Chondrocyte (in vitro differentiated cells): ENCODE measurements at places on chromosomes 16 and 17. TPM values are rescaled to one million over a fixed set of nuclear protein-coding genes. Genes with fewer than 3 reads are reported as not detected.

The CACNG3 gene
- total RNA-seq = not detected in 3 replicates

- no peak for DNase-seq
Measured at GRCh38 chr16:60077861-60078260, 1343.7 kb upstream of the GOT2 start.

- DNase-seq = peak; percentile 57
Measured at GRCh38 chr16:30351586-30352419, 3.3 kb downstream of the CD2BP2 start.

GRCh38 chr16:86537486-86537885 lies 17.5 kb downstream of the MTHFSD start:
- no peak for DNase-seq

- DNase-seq = no peak
Measured at GRCh38 chr17:29444589-29444988, 54.4 kb downstream of the TAOK1 start.

GRCh38 chr17:60798576-60798975 lies 120.9 kb downstream of the BCAS3 start:
- no peak for DNase-seq

The CACNG5 gene
- total RNA-seq = not detected in 3 replicates

GRCh38 chr16:81711657-81712319 lies 67.3 kb upstream of the PLCG2 start:
- no peak for DNase-seq

DNA sequence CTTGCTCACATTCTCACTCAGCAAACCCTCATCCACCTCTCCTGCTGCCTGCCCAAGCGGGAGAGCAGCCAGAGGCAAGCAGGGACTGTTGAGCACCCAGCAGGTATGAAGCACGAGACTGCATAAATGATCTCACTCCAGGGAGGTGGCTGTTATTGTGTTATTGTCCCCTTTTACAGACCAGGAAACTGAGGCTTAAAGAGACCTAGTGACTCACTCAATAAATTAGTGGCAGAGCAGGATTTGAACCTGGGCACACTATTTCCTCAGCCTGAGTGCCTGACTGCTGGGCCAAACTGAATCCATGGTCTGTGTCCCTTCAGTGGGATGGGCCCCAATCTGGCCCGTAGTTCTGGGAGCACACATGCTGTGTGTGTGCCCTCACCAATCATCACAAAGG lies 12.3 kb upstream of the MAP2K3 start:
- no peak for DNase-seq

DNA sequence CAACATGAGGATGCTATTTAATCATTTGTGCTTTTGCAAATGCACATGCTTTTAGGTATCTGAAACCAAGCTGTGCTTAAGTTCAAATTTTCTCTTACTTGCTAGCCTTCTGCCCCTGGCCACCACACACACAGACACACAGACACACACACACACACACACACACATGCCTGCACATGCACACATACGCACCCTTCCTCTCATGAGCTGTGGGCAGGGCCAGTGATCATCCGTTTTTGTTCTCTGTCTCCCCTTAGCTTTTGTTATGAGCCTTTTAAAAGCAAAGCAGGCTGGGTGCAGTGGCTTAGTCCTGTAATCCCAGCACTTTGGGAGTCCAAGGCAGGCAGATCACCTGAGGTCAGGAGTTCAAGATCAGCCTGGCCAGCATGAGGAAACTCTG lies 34.2 kb downstream of the CD300LF start:
- no peak for DNase-seq

The ACBD4 gene
- 4.7 to 6.8 TPM (median 5.6 TPM) in 3 replicates for total RNA-seq

GRCh38 chr17:40427002-40427491 lies 9.4 kb upstream of the TOP2A start:
- no peak for DNase-seq

GRCh38 chr16:3080024-3080423 lies 14.6 kb downstream of the IL32 start:
- DNase-seq = no peak

The SCARF1 gene
- total RNA-seq = 0.42 to 0.64 TPM (median 0.51 TPM) in 3 replicates

The GCGR gene
- total RNA-seq = not detected in 3 replicates

DNA sequence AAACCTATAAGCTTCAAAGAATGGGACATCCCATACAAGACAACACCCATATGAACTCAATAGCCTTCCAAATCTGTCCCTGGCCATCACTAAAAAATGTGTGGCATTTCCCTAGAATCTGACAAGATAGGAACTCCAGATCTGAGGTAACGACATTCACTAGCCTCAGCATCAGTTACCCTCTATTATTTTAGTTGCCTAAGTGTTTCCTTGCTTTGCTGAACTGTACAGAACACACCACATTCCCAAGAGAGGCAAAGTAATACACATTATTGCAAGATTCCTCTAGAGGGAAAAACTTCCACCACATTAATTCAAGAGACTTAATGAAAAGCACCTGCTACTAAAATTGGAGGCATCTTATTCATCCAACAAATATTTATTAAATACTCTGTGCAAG lies 5.0 kb downstream of the LSM12 start:
- no peak for DNase-seq

The PEX12 gene
- total RNA-seq = 5.5 to 8.9 TPM (median 5.6 TPM) in 3 replicates

The DBNDD1 gene
- total RNA-seq = 2.8 to 3.7 TPM (median 3.0 TPM) in 3 replicates

- no peak for DNase-seq
Measured at GRCh38 chr16:55685973-55686372, 30.2 kb downstream of the SLC6A2 start.

The FA2H gene
- not detected in 3 replicates for total RNA-seq

GRCh38 chr17:47726796-47727703 lies 6.0 kb upstream of the TBX21 start:
- DNase-seq = peak; percentile 62

- no peak for DNase-seq
Measured at GRCh38 chr16:2007081-2007836, 2.4 kb downstream of the ZNF598 start.

- DNase-seq = no peak
Measured at GRCh38 chr17:81927152-81927652, 333 bp downstream of the MAFG start.

DNA sequence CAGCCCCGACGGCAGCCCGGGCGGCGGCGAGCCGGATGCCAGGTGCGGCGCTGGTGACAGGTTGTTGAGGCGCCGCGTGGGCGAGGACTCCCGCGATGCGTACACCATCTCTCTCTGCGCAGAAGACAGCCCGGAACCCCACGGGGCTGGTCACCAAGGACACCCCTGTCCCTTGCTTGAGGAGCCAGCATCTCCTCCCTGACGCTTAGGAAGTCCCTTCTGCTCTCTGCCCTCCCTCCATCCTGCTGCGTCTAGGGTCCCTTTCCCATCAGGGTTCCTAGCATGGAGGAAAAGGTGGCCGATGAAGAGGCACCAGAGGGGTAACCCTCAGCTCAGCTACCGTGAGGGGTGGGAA lies 43.6 kb downstream of the SRCIN1 start:
- DNase-seq = no peak

DNA sequence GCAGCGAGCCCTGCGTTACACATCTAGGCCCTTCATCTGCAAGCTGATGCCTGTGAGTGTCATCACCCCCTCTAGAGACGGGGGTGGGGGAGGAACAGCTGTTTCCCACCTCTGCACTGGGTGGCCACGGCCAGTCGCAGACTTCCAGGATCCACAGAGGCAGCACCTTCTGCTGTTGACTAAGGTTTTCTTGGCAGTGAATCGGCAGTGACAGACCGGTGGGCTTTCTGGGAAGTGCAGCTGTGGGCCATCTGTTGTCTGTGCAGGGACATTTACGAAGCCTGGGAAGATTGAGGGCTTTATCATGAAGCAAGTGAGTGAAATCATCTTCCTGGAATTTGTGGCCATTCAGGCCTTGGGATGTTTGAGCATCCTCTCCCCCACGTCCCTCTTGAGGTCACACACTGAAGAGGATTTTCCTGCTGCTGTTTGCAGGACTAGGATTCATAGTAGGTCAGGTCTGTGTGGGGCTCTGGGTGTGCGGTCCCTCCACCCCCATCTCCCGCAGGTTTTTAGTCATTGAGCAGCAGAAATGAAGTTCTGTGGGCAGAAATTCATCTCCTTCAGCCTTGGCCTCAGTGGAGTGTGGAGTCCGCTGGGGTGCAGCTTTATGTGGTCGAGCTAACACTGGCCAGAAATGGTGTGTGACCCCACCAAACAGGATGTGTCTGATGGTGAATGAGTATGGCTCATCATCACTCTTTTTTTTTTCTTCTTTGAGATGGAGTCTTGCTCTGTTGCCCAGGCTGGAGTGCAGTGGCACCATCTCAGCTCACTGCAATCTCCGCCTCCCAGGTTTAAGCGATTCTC lies 12.0 kb downstream of the PGS1 start:
- no peak for DNase-seq

The KRTAP17-1 gene
- total RNA-seq = not detected in 3 replicates

DNA sequence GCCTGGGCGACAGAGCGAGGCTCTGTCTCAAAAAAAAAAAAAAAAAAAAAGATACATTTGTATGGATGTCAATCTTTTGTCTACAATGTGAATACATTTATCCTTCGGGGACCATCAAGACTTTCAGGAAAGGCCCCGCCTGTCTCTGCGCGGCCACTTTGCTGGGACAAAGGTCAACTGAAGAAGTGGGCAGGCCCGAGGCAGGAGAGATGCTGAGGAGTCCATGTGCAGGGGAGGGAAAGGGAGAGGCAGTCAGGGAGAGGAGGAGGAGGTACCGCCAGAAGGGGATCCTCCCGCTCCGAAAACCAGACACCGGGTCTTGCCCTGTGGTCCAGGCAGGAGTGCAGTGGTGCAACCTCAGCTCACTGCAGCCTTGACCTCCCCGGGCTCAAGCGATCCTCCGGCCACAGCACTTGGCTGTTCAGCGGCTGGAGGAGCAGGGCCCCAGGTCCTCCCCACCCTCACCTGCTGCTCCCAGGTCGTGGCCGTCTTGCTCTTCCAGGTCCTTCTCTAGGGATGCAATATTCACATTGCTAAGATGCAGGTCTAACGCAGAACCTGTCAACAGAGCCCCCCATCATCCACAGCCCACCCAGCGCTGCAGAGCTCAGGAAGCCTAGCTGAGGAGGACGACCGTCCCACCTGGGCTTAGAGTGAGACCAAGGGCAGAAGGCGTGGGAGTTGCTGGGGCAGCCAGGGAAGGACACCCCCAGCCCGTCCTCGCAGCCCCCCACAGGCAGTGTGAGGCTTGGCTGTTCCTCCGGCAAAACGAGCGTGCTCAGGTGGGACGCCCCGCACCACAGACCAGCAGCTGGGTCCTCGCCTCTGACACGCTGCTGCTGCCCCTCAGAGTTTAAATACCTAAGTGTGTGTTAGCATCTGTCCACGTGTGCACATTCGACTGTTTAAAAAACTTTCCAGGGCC lies 19.6 kb downstream of the GNPTG start:
- peak; percentile 81 for DNase-seq

DNA sequence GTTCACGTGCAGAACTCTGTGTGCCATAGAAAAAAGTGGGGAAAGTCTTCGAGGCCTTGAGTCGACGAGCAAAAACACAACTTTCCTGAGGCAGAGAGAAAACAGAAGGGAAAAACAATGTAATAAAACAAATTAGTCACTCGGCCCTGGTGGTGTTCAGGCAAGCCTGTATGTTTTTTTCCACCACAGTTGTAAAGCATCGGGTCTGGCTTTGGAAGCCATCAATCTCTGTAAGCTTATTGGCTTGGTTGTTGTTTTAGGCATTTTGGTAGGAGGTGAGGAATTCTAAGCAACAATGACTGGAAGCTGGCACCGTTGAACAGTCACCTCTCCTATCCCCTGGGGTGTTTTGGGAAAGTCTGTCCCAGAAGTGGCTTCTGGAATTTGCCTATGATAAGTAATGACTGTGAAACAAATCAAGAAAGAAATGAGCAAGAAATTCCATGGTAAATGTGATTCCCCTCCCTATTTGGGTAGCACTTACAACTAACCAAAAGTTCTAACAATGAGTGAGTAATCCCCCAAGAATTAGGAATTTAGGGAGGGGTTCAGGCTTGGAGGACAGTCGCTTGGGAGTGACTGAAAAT lies 2.8 kb downstream of the CDH13 start:
- DNase-seq = no peak

- no peak for DNase-seq
Measured at GRCh38 chr16:87674419-87674818, 72.1 kb downstream of the JPH3 start.

DNA sequence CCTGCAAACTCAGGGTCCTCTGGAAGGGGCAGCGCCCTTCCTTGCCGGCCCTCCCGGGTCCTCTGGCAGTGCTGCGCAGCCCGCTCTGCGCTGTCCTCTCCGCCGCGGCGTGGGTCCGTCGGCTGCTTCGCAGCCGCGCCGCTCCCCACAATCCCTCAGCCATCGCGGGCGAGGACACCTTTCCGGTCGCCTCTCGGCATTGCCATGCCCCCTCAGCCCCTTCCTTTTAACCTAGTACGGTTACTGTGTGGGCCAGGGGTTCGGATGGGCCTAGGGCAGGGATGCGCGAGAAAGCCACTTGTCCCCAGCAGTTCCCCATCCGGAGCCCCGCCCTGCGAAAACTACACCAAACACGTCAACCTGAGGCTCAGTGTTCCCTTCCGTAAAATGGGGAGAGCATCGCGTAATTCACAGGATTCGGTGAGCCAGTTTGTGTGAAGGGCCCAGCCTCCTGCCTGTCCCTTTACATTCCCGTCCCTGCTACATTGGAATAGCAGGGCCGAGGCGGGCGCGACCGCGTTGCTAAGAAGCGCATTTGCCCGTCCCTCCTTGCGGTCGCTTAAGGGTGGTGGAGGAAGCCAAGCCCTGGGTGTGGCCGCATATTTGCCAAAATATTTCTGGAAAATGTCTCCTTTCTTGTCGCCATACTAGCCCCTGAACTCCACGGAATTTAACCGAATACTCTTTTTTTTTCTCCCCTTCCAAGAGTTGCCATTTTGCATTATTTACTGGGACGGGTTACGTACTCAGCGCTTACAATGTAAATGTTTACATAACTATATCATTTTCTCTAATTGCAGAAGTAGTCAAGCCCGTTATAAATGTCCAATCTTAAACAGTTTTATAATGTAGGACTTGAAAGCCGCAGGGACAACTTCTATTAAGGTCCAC lies 13.2 kb downstream of the COPZ2 start:
- no peak for DNase-seq

The MMP28 gene
- 5.1 to 8.6 TPM (median 7.9 TPM) in 3 replicates for total RNA-seq

DNA sequence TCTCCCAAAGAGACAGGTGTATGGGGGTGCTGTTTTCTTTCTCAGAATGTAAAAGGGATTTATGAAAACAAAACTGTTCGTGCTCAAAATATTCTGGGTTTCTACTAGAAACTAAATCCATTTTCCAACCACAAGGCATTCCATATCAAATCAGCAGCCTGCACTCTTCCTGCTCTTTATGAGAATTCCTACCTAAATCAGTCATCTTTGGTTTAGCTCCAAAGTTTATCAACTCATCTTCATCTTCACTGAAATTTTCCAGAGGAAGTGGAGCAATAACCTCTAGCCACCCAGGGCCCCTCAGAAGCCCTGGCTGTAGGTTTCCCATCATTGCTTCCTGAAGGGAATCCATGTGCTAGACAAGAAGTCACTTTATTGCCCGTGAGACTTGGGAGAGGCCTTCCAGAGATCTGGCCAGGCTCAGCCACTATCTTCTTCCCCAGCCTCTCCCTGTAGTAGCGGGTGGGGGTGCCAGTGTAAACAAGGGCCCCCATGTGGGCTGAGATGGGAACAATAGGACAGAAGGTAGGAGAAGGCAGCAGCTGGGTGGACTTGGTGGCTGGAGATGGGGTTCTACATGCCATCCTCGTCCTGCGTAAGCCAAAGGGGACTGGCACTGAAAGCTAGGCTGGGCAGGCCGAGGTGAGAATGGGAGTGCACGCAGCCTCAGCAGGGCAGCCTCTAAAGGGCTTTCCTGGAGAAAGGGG lies 22.0 kb upstream of the ALDH3A1 start:
- no peak for DNase-seq

- DNase-seq = no peak
Measured at GRCh38 chr16:72126429-72126765, 32.8 kb downstream of the DHX38 start.
